Cortex of kidney (tissue), 1 donor: ENCODE measurements at places on chromosomes 5 and 9.

DNA sequence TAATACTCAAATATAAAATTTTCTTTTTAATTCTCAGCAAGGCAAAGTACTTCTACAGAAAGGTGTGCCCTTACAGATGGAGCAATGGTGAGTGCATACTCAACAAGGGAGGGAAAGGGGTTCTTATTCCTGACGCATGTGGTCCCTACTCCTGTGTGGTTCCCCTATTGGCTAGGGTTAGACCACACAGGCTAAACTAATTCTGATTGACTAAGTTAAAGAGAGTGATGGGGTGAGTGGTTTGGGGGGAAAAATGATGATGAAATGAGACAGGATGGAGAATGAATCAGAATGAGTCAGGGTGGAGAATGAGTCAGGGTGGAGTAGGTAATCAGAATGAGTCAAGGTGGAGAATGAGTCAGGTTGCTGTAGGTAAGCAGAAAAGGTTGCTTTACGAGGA is 22.9 kb upstream of the HMGCS1 start:
- DNase-seq: no peak

GRCh38 chr5:69032009-69032408 is 61.8 kb upstream of the SLC30A5 start:
- no peak for DNase-seq

- no peak for DNase-seq
Measured at GRCh38 chr5:107513337-107514085, 157.2 kb downstream of the EFNA5 start.

GRCh38 chr9:74742792-74743730 is 144.7 kb downstream of the TRPM6 start:
- DNase-seq: no peak

- no peak for DNase-seq
Measured at GRCh38 chr5:179270581-179271427, 74.5 kb downstream of the ADAMTS2 start.

- no peak for DNase-seq
Measured at GRCh38 chr5:113680534-113680933, 167.0 kb downstream of the YTHDC2 start.
